Thyroid gland (tissue), 4 donors: ENCODE measurements at places on chromosomes 3 and 15. TPM values are rescaled to one million over a fixed set of nuclear protein-coding genes. Genes with fewer than 3 reads are reported as not detected.

GRCh38 chr3:156749244-156749643, 74.9 kb downstream of the TIPARP start:
- no peak overlapping the region for H3K27ac ChIP-seq
- no peak for DNase-seq
- no peak overlapping the region for H3K4me3 ChIP-seq
- no peaks in the 10 kb centered on the region for H3K27me3 ChIP-seq
- peaks cover 12% of the 10 kb centered on the region for H3K4me1 ChIP-seq
- H3K36me3 ChIP-seq = no peaks in the 10 kb centered on the region

Gene SV2B
- total RNA-seq = 2.9 TPM

GRCh38 chr3:35707904-35708303, 68.6 kb downstream of the ARPP21 start:
- H3K4me1 ChIP-seq = no peaks in the 10 kb centered on the region
- no peaks in the 10 kb centered on the region for H3K36me3 ChIP-seq
- H3K27ac ChIP-seq = no peak overlapping the region
- H3K4me3 ChIP-seq = no peak overlapping the region
- DNase-seq = no peak

- H3K27ac ChIP-seq = peak overlapping the region; percentile 3
- H3K4me1 ChIP-seq = peaks cover 46% of the 10 kb centered on the region
- H3K4me3 ChIP-seq = no peak overlapping the region
- H3K27me3 ChIP-seq = no peaks in the 10 kb centered on the region
Observed at GRCh38 chr3:141291559-141292355, 60.1 kb downstream of the PXYLP1 start.

Gene SLC28A1
- not detected for total RNA-seq

DNA sequence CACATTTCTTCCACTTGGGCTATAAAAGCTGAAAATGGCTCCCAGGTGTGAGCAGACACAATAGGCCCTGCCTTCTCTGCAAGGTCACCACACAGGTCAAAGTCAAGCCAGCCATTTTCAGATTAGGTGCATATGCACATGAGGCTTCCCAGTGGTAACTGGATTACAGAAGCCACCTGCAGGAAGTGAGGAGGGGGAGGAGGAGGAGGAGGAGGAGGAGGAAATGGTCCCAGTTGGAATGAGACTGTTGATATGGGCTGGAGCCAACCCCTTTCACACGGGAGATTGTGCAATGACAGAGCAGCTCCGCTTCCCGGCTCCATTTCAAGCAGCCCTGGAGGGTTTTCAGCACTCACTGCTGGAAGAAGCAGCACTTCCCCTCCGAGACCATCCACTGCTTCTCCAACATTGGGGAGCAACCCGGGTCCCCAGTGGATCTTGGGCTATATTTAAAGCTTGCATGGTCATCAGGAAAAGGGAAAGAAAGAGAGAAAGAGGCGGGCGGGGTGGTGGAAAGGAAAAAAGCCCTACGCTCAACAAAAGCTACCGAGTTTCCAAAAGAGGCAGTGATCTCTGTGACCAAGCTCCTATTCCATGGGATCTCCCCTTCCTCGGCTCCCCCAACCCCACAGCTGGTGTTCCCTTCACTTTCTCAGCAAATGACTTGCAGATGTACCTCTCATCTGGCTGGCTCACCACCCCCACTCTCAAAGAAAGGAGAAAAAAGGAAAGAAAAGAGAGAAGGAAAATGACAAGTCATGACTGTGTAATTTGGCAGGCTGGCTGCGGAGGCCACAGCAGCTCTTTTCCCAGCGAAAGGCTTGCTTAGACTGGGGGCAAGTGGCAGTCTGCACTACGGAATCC, 58.3 kb downstream of the LRIG1 start:
- H3K4me1 ChIP-seq = peaks cover 30% of the 10 kb centered on the region
- no peaks in the 10 kb centered on the region for H3K27me3 ChIP-seq
- peak; percentile 72 for DNase-seq
- H3K4me3 ChIP-seq = no peak overlapping the region
- H3K36me3 ChIP-seq = no peaks in the 10 kb centered on the region

DNA sequence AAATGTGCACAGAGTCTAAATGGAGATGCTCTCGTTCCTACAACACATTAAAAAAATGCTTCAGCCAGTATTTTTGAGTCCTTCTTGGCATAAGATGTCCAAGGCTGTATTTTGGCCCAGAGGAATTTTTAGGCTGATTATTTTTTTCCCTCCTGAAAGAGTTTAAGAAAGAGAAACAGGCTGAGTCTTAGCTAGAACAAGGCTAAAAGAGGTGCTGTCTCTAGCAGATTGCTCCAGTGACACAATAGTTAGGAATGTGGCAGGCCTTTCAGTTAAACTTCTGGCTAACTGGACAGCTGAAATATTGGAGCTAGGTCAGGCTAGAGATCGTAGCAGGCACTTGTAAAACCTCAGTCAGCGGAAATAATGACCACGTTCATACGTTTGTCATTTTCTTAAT, 271.4 kb upstream of the RARB start:
- H3K4me1 ChIP-seq = no peaks in the 10 kb centered on the region
- H3K27me3 ChIP-seq = no peaks in the 10 kb centered on the region
- H3K27ac ChIP-seq = no peak overlapping the region
- peak; percentile 26 for DNase-seq

Gene PRICKLE2
- total RNA-seq = 31.5 TPM

- H3K27ac ChIP-seq = no peak overlapping the region
- DNase-seq = no peak
- H3K4me3 ChIP-seq = no peak overlapping the region
Observed at GRCh38 chr3:87006844-87007439, 16.0 kb upstream of the VGLL3 start.

Gene LSAMP
- 2.0 TPM for total RNA-seq

Gene SPATA12
- total RNA-seq = not detected

DNA sequence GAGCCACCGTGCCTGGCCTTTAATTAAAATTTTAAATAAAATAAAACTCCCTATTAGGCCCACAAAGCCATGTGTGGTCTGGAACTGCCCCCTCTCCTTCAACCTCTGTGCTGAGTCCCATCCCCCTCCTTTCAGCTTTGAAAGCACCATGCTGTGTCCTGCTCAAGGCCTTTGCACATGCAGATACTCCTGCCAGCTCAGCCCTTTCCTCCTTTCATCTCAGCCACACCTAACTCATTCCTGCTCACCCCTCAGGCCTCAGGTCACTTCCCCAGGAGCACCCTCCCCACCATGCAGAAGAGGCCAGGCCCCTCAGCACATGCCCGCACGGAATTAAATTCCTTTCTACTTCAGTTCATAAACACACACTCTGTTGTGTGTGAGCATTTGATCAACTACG, 28.1 kb downstream of the ATRIP start:
- H3K4me3 ChIP-seq = no peak overlapping the region
- no peaks in the 10 kb centered on the region for H3K27me3 ChIP-seq
- peaks cover 18% of the 10 kb centered on the region for H3K4me1 ChIP-seq
- peak overlapping the region; percentile 94 for H3K27ac ChIP-seq

GRCh38 chr15:50593761-50594160, 47.3 kb upstream of the USP50 start:
- no peak for DNase-seq
- H3K4me1 ChIP-seq = no peaks in the 10 kb centered on the region
- H3K27ac ChIP-seq = no peak overlapping the region
- peaks cover 6% of the 10 kb centered on the region for H3K36me3 ChIP-seq

DNA sequence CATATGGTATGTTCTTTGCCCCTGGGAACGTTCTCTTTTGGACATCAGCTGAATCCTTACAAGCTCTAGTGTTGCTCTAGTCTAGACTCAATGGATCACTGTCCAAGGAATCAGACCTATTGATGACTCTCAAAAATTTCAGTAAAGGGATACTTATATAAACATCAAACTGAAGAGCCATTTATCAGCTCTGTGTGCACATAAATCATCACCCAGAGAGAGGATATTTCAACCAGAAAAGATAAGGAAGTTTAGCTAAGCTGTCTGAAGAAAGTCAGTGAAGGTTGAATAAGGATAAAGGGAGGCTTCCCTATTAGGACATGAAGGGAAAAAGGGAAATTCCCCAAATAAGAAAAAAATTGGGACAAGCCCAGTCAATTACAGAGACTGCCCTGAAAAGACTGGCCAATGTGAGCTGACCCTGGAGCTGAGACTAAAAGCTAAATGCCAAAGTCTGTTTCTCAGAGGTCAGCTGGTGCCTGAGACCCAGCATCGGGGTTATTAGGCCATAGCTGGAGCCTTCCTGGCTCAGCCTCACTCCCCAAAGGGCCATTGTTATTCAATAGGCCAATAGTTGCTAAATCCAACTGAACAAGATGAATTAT, 424.1 kb upstream of the THBS1 start:
- H3K4me3 ChIP-seq = no peak overlapping the region
- no peak for DNase-seq
- H3K4me1 ChIP-seq = peaks cover 4% of the 10 kb centered on the region
- no peak overlapping the region for H3K27ac ChIP-seq

Gene ITGB5
- total RNA-seq = 119 TPM

Gene ATP13A4
- 229 TPM for total RNA-seq

- no peak overlapping the region for H3K27ac ChIP-seq
- no peak overlapping the region for H3K4me3 ChIP-seq
- peaks cover 41% of the 10 kb centered on the region for H3K4me1 ChIP-seq
- no peaks in the 10 kb centered on the region for H3K27me3 ChIP-seq
Observed at GRCh38 chr15:75669191-75669878, 21.6 kb downstream of the SNX33 start.

GRCh38 chr3:14396031-14396692, 6.2 kb upstream of the SLC6A6 start:
- no peaks in the 10 kb centered on the region for H3K27me3 ChIP-seq
- H3K36me3 ChIP-seq = no peaks in the 10 kb centered on the region
- H3K4me1 ChIP-seq = peaks cover 4% of the 10 kb centered on the region
- no peak overlapping the region for H3K4me3 ChIP-seq
- DNase-seq = no peak

DNA sequence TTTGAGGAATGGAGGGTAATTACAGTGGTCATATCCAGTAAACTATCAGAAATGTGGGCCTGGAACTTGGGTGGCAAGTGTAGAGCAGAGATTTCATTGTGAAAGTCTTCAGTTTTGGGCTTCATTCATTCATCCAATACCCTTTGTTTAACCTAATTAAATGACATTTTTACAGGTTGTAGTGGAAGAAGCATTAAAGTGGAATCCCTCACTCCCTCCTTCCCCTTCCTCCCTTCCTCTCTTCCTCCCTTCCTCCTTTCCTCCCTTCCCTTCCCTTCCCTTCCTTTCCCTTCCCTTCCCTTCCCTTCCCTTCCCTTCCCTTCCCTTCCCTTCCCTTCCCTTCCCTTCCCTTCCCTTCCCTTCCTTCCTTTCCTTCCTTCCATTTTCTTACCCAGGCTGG, 219.3 kb downstream of the PDCD6IP start:
- DNase-seq = no peak
- H3K4me1 ChIP-seq = no peaks in the 10 kb centered on the region
- no peaks in the 10 kb centered on the region for H3K36me3 ChIP-seq
- H3K4me3 ChIP-seq = no peak overlapping the region
- H3K27me3 ChIP-seq = no peaks in the 10 kb centered on the region

GRCh38 chr15:100764778-100765466, 114.7 kb upstream of the ALDH1A3 start:
- no peaks in the 10 kb centered on the region for H3K36me3 ChIP-seq
- peaks cover 1% of the 10 kb centered on the region for H3K4me1 ChIP-seq
- no peak overlapping the region for H3K27ac ChIP-seq
- DNase-seq = no peak
- no peak overlapping the region for H3K4me3 ChIP-seq
- peaks cover 2% of the 10 kb centered on the region for H3K27me3 ChIP-seq

Gene SHQ1
- total RNA-seq = 32.3 TPM

DNA sequence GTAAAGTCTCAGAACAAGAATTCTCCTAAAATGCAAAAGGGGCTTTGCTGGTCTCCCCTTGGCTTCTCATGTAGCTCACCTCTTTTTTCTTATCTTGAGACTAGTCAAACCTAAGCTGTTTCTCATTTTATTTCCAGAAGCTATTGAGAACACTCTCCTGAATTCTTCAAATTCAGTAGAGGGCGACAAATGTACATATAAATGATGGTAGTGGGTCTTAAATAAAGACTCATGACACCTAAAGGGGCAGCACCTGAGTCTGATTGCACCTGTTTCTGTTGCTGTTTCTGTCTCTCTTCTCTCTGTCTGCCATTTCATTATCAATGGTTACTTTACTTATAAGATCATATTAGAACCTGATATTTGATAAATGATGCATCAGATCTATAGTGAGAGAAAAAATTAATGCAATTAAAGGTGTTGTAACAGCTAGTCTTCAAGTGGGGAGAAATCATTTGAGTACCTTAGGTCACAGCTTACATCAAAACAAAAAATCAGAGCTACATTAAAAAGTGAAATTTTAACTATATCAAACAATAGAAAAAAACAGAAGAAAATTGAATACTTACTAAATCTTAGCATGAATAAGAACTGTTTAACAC, 7.0 kb downstream of the ADIPOQ start:
- no peak overlapping the region for H3K4me3 ChIP-seq
- no peak overlapping the region for H3K27ac ChIP-seq
- H3K27me3 ChIP-seq = no peaks in the 10 kb centered on the region
- no peak for DNase-seq
- H3K4me1 ChIP-seq = no peaks in the 10 kb centered on the region

DNA sequence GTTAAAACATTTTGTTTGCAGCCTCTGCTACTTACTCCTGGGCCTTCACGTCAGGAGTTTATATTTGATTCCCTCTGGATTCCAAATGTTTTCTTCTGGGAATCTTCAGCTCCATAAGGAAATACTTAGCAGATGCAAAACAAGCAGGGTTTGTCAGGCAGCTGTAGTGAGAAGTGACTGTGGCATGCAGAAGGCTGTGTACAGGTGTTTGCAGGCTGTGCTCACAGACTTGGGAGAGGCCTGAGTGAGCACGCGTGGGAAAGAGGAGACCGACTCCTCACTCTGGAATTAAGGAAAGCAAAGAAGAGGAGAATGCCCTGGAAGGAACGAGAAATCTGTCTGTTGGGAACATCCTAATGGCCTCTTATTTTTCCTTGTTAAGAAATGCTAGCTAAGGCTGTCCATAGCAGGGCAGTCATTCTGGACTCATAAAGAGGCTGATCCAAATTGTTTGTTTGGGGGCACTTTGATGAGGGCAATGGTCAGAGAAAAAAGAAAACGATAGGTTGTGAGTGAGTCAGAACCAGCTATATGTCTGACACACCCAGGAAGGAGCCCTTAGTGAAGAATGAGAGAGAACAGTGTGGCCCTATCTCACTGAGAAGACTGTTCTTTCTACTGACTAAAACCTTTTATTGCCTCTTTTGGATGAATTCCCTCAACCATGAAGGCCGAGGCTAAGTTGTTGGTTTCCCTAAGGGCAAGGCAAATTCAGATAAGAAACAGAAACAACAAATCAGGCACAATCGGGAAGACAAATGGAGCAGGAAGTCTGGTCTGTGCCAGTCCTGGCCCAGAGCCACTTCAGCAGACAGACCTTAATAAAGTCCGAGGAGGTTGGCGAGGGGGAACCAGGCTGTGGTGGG, 82.6 kb downstream of the TGFBR2 start:
- peaks cover 39% of the 10 kb centered on the region for H3K4me1 ChIP-seq
- peak; percentile 53 for DNase-seq
- H3K4me3 ChIP-seq = no peak overlapping the region
- no peaks in the 10 kb centered on the region for H3K27me3 ChIP-seq
